ENCODE measurements at places on chromosomes 5 and 9. TPM values are rescaled to one million over a fixed set of nuclear protein-coding genes. Genes with fewer than 3 reads are reported as not detected.

Gene ADAMTS2
- total RNA-seq, result 14.3 TPM

Gene NEUROG1
- not detected for total RNA-seq

Gene SOX30
- not detected for total RNA-seq

Gene ABL1
- 17.0 TPM for total RNA-seq

DNA sequence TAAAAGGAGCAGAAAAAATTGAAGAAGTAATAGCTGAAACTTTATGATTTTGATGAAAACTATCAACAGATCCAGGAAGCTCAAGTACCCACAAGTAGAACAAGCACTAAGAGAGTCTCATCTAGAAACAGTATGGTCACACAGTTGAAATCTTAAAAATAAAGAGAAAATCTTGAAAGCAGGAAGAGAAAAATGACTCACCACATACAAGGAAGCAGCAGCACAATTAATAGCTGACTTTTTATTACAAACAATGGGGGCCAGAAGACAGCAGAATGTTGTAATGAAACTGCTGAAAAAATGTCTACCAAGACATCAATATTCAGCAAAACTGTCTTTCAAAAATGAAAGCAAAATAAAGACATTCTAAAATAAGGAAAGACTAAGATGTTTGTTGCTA lies 1108.3 kb upstream of the DMAC1 start:
- DNase-seq, result no peak

DNA sequence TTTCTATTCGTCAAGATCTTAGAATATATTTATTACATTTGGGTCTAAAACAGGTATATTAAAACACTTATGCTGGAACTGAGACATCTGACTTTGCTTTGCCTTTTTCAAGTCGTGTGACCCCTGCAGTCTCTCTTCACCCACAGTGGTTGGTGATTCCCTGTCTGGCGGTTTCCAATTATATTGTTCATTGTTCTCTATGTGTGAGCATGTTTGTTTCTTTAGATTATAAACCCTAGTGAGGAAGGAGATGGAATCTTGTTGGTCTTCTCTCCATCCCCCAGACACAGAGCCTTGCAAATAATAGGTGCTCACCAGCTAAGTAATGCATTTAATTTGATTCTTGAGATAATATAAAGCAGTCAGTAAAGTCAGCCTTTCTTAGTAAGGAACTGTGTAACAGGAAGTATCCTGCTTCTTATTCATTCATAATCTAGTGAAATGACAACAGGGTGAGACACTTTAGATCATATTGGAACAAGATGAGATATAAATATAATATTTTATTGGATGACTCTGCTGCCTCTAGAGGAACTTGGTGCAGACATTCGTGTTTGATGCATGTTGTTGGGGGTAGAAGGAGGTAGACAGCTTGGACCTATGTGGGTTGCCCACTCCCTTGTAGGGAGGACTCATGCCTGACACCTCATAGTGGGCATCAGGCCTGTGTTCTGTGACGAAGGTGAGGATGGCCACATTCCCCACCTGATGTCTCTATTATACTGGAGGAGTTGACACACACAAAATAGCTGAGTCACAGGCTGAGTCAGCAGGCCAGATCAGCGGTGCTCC lies 88.1 kb downstream of the FGF1 start:
- no peak for DNase-seq

- no peak for DNase-seq
Observed at GRCh38 chr5:147180751-147181150, 54.1 kb upstream of the STK32A start.

- DNase-seq, result no peak
Observed at GRCh38 chr9:76688471-76689238, 75.6 kb upstream of the PCA3 start.

- no peak for DNase-seq
Observed at GRCh38 chr9:93183663-93184431, at the start of gene WNK2. Gene WNK2 (plus strand): TSS chr9:93184139. CDS start chr9:93184930, 791 bp downstream.
